ENCODE measurements at places on chromosomes 3 and 15. TPM values are rescaled to one million over a fixed set of nuclear protein-coding genes. Genes with fewer than 3 reads are reported as not detected.

Gene DUOX2
- not detected for total RNA-seq

Gene RUBCN
- 53.1 TPM for total RNA-seq

Gene GORASP1
- total RNA-seq, result 18.7 TPM

Gene ATP10A
- total RNA-seq, result not detected

Gene COL8A1
- 225 TPM for total RNA-seq

Gene KCNH8
- not detected for total RNA-seq

Gene ENTPD3
- total RNA-seq, result not detected

Gene LRRC31
- not detected for total RNA-seq
